IMR-90 (cell line): ENCODE measurements at places on chromosomes 5 and 9. TPM values are rescaled to one million over a fixed set of nuclear protein-coding genes. Genes with fewer than 3 reads are reported as not detected.

HTR4 gene
- total RNA-seq: not detected in 2 replicates

DNA sequence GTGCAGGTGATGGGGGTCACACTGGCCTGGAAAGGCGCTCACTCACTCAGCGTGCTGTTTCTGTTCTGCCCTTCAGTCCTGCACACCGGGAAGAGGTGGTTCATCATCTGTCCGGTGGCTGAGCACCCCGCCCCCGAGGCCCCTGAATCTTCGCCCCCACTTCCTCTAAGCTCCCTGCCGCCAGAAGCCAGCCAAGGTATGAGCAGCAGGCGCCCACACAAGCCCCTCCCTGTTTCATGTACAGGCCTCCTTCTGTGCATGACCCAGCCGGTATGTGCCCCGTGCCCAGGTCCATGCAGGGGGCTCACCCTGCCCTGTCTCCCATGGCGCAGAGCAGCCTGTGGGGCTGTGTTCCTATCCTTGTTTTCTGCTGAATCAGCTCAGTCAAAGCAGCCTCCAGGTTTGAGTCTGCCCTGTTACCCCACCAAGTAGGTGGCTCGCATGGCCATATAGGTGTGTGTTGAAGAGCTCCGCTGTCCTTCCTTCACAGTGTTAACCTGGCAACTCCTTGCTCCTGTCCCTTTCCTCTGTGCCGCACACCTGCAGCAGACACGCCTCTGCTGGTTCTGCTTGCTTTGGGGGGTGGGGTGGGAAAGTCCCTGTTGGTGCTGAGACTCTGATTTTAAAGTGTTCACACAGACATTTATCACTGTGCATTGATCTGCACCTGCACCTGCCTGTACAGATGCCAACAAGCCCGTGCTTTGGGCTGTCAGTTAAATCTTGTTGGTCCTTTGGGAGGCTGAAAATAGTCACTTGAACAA, 84.8 kb downstream of the WNK2 start:
- no peak overlapping the region for H3K4me3 ChIP-seq
- H3K27ac ChIP-seq: no peak overlapping the region
- DNase-seq: no peak
- H3K27me3 ChIP-seq: peaks cover 8% of the 10 kb centered on the region; the same call in 1 of the 2 replicates
- no peaks in the 10 kb centered on the region for H3K4me1 ChIP-seq

DNA sequence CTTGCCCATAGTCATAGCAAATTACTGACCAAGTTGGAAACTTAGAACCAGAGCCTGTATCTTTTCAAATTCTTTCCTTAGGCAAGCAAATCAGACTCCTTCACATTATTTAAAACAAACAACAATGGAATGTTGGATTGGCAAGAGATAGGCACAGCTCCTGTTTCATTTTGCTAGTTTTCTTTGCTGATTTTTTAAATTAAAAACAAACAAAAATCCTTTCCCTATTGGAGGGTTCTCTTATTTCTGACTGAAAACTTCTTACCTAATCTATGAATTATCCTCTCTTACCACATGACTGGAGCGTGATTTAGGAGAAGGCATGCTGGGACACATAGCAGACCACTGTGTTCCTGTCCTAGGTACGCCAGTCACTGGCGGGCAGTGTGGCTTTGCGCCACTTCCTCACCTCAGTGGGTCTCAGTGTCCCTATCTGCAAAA, 63.0 kb downstream of the TTC39B start:
- no peak overlapping the region for H3K4me3 ChIP-seq
- H3K27ac ChIP-seq: peak overlapping the region; percentile 93
- no peaks in the 10 kb centered on the region for H3K27me3 ChIP-seq

PCDHGA9 gene
- 3.9 and 4.5 TPM in 2 replicates for total RNA-seq

- no peaks in the 10 kb centered on the region for H3K36me3 ChIP-seq
- H3K4me1 ChIP-seq: peaks cover 2% of the 10 kb centered on the region; the same call in 1 of the 2 replicates
- H3K27me3 ChIP-seq: no peaks in the 10 kb centered on the region
- H3K27ac ChIP-seq: peak overlapping the region; percentile 40; the same call in 1 of the 2 replicates
- DNase-seq: peak; percentile 96
- H3K4me3 ChIP-seq: no peak overlapping the region
These were observed 331.2 kb upstream of the DAB2 start for GRCh38 chr5:39755986-39756385.

MOB3B gene
- under 0.01 TPM in 2 replicates for total RNA-seq

TMOD1 gene
- 0.18 and 0.28 TPM in 2 replicates for total RNA-seq

IER5L gene
- 12.5 and 14.4 TPM in 2 replicates for total RNA-seq

DNA sequence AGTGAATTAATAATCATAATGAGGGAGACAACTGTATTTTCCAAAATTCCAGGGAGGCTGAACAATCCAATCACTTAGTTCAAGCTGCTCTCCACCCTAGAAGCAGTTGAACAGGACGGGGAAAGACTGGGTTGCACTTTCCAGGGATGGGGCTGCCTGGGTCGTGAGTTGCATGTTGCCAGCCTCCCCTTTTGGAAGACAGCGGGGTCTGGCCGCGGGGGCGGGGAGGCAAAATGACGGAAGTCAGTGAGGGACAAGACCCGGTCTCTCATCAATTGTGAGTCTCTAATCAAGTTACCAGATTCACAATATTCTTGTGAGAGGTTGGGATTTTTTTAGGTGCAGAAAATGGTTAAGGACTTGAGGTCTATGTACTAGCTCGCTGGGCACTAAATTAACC, 484.1 kb downstream of the ZSWIM6 start:
- H3K4me1 ChIP-seq: no peaks in the 10 kb centered on the region
- H3K27me3 ChIP-seq: peaks cover 2% of the 10 kb centered on the region
- no peak overlapping the region for H3K4me3 ChIP-seq
- H3K27ac ChIP-seq: no peak overlapping the region

DIRAS2 gene
- not detected in 2 replicates for total RNA-seq

LCN1 gene
- not detected in 2 replicates for total RNA-seq

PCSK1 gene
- not detected in 2 replicates for total RNA-seq

CDC25C gene
- 7.5 and 8.2 TPM in 2 replicates for total RNA-seq

SPOCK1 gene
- total RNA-seq: 5.0 and 8.1 TPM in 2 replicates

DNA sequence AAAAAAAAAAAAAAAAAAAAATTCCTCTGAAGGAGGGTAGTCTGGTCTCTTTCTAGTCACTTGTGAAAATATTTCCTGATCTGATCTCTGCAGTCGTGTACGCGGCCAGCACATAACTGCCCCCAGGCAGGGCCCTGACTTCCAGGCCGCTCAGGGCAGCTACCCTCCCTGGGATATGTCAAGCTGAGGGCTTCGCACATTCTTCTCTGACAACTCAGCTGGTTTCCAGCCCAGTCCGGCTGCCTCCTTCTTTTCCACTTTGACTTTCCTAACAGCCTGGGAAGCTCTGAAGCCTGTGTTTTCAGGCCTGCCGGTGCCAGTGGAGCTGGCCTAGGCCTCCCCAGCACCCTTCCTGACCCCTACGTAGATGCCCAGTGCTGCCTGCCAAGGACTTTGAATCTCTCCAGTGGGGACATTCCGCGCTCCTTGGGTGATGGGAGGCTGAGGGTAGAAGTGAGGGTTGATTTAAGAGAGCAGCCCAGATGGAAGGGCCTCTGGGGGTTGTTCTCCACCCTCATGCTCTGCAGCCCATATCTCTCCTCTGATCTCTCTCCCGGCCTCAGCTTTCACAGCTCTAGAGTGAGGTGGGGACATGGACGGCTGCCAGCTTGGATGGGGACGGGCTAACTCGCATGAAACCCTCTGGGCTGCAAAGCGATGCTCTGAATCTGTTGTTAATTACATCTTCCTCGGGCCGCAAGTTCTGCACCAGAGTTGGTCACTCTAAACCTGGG, 20.7 kb downstream of the COL5A1 start:
- no peak overlapping the region for H3K4me3 ChIP-seq
- peaks cover 38% of the 10 kb centered on the region for H3K4me1 ChIP-seq
- H3K27me3 ChIP-seq: no peaks in the 10 kb centered on the region
- peaks cover 33% of the 10 kb centered on the region for H3K36me3 ChIP-seq
- peak; percentile 88 for DNase-seq
